Left colon (tissue), 2 donors: ENCODE measurements at places on chromosomes 13 and 19.

- DNase-seq: no peak
Observed at GRCh38 chr19:8335343-8336071, 7.6 kb downstream of the KANK3 start.

GRCh38 chr19:18507727-18508440 is 14.0 kb downstream of the ELL start:
- no peak for DNase-seq

GRCh38 chr19:4052114-4052992 is 14.3 kb downstream of the ZBTB7A start:
- DNase-seq: peak; percentile 95

GRCh38 chr19:56141417-56141993 is 418 bp downstream of the ZNF444 start:
- no peak for DNase-seq

- peak; percentile 95 for DNase-seq
Observed at GRCh38 chr13:30108913-30109237, 198.5 kb downstream of the KATNAL1 start.

- no peak for DNase-seq
Observed at GRCh38 chr19:20164456-20164855, 2.6 kb upstream of the ZNF486 start.

- no peak for DNase-seq
Observed at GRCh38 chr19:55700813-55701212, 25.8 kb downstream of the EPN1 start.

DNA sequence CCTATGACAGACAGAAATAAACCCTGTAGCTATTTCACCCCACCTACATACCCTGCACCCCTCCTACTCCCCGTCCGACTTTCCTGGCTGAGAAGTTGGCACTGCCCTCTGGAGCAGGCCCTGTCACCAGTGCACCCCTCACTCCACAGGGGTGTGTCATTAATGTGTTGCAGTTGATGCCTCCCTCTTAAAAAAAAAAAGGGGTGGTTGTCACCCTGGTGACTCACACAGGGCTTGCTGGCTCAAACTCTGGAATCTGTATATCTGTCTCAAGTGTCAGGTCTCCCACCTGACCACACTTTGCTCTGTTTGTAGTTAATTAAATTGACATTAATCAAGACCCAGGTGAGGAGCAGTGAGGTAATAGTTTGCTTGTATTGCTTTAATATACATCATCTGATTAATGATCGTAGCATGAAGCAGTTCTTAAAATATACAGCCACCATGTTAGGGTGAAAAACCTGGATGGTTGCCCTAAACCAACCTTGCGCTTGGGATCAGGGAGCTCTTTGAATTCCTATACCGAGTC is 2.0 kb upstream of the GATAD2A start:
- no peak for DNase-seq

DNA sequence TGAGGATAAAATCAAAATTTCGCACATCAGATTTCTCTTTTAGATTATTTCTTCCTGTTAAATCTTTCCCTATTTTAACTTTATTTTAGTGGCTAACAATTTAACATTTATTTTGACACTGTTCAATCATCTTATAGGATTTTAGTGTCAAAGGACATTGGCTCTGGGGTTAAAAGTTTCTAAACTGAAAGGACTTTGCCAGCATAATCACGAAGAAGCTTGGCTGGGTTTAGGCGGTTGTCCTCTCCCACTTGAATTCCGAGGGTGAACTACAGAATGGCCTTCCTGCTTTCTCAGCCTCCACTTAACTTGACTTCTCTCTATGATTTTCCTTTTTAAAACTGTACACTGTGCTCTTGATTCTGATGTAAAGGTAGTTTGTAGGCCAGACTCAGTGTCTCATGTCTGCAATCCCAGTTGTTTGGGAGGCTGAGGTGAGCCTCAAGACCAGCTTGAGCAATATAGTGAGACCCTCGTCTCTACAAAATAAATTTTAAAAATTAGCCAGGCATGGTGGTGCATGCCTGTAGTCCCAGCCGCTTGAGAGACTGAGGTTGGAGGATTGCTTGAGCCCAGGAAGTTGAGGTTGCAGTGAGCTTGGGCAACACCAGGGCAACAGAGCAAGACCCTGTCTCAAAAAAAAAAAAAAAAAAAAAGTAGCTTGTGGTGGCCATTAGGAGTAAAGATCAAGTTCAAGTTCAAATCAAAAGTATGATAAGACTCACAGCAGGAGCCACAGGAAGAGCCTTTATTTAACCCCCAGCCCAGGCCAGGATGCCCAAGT is 54.8 kb upstream of the KATNAL1 start:
- no peak for DNase-seq

- DNase-seq: no peak
Observed at GRCh38 chr13:22461854-22462490, 718.8 kb upstream of the SGCG start.

DNA sequence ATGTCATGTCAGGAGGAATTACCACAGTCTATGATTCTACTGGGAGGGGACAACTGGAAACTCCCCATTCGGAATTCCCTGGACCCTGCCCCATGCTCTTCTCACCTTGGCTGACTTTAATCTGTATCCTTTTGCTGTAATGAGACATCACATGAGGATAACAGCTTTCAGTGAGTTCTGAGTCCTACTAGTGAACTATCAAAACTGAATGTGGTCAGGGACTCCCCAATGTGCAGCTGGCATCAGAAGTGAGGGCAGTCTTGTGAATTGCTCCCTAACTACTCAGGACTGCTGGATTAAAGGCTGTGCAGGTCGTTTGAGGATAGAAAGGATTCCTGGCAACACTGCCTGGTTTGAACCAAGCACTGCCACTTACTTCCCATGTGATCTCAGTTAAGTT is 15.2 kb downstream of the SIGLEC7 start:
- DNase-seq: no peak
